Activated CD4-positive, alpha-beta T cell treated with anti-CD3 and anti-CD28 coated beads, Interleukin-2, amount 50 U/mL, for 4 hours (primary cell): ENCODE measurements at places on chromosomes 1 and 21.

DNA sequence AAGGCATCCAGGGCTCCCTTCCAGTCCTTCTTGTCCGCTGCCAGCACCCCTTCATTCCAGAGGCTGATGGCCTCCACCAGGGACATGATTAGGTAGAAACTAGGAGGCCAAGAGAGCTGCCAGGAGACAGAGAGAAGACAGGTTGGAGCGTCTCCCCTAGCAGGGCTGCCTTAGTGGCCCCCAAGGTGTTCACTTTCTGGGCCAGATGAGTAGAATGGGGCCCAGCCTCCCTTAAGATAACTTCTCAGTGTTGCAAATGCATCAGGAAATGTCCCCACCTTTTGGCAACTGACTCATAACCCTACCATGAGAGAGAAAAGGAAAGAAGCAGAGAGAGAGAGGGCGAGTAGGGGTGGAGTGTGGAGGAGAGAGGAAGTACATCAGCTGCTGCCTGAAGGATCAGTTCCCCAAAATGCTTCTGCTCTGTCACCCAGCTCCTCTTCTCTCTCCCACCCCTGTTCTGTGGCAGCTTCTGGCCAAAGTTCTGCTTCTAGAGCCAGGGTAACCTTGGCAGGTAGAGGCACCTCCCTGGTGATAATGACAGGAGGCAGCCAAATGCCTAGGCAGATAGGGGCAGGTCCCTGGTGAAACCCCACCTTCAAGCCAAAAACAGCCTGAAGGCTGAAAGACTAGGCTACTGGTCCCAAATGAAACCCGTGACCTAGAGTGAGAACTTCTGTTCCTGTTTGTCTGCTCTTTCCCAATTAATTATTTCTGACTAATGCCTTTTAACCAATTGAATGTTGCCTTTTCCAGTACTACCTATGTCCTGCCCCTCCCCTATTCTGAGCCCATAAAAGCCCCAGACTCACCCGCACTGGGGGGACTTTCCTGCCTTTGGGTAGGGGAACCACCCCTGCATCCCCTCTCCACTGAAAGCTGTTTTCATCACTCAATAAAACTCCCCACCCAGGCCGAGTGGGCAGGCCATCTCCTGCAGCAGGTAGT, at the start of gene NCF2:
TSS of gene NCF2 (minus strand) at position 216 of the 948 bp plus-strand sequence. CDS start at position 86, 130 bp downstream.
- DNase-seq: no peak

DNA sequence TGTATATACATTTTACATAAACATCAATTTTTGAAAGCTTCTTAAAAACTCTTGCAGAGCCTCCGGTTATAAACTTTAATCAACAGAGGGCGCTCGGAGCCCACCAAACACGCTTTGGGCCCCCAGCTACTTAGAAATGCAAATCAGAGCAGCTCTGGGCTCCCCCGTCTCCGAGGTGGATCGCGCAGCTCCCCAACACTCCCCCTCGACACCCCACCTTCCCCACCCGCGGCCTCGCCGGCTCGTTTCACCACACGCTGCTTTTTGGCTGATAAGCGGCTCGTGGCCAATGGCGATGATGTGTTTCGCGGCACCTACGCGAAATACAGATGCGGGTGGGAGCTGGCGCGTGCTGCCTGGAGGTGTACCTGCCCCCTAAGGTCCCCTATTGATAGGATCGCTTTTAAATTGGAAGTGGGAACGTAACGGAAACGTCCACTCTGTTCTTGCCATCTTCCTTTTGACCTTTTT, 1.7 kb upstream of the KIF26B start:
- DNase-seq: peak; percentile 57

DNA sequence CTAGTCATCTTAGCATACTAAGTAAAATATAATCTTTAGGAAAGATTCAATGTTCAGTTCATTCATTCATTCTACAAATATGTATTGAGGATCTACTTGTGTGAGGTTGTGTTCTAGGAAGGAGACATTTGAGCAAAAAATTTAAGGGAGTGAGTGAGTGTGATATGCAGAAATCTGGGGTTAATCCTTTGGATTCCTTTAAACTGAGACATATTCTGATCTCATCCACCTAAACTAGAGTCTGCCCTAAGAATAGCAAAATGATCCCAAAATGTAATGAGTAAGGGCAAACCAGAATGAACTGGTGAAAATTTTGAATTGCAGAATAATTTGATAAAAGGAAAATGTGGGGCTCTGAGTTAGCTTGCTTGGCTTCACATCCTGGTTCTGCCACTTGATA, 8.6 kb downstream of the UBE2U start:
- DNase-seq: no peak

DNA sequence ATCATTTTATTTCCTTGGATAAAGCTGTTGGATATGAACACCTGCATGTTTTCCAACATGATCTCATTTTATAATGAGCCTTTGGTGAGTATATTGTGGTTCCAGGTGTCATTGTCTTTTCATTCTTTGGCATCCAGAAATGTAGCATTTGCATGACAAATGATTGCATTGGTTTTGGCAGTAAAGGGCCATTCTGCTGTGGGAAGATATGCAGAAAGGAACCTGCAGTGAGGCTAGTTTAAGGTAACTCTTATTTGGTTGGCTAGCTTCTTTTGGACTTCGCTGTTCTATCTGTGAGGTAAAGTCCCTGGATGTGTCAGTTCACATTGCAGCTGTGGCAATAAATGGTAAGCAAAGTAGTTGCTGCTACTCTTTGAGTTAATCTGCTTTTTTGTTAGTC, 343.0 kb downstream of the AMY1C start:
- DNase-seq: no peak

DNA sequence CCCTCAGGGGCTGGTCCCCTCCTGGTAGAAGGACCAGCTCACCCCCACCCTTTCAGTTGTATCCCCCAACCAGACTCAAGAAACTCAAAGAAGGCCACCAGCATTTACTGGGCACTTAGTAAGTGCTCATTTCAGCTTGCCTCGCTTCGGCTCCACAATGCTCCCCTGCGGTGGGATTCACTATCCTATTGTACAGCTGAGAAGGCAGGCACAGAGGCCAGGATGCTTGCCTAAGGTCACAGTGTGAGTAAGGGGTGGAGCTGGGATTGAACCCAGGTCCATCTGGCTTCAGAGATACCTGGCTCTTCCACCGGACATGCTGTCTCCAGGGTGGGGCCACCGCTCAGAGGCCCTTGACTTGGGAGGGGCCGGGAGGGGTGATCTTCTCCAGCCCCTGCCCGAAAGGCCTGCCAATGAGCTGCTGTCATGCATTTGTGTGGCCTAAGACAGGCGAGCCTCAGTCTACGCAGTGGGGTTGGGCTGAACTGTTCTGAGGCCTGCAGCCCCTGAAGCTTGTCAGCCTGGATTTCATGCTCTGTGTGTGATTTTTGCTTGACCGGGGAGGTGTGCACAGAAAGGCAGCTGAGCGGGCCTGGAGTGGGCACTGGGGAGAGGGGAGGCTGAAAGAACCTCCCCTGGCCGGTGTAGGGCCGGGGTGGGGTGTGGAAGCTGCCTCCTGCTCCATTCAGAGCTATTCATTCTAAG, 48.1 kb downstream of the DMRTB1 start:
- no peak for DNase-seq

DNA sequence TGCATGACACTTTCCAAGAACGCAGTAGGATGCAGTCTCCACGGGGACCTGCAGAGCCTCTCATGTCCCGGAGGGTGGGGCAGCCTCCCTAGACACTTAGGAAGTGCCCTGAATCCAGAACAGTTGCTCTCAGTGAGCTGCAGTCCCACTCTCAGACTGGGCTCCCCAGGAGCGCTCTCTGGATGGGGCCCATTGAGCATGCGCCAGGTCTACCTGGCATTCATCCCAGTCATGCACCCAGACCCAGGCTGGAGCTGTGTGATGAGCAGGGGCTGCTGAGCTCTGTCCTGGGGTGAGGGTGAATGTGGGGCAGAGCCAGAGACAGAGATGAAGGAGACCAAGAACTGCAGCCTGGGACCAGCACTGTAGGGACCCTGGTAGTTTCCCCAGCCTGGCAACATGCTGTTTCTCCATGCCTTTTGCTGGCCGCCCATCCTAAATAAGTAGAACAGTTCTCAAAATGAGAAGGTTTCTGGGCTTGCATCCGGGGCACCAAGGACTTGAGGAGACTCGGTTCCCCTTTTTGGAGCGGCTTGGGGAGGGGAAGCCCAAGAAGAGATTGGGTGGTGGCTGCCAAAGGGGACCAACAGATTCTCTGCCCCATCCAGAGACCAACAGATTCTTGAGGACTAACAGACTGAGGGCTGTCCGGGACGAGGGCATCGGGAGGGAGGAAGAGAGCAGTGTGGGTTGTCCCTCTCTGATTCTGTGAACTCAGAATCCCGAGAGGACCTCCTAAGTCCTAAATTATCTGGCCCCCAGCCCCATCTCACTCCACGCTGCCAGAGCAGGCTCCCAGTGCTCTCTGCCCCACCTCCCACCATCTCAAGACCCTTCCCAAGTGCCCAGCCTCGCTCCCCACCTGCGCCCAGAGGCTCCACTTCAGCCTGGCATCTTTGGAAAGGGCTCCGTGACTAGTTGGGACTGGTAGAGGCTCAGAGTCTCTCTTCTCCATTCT, 1.0 kb upstream of the PGLYRP4 start:
- DNase-seq: no peak

- no peak for DNase-seq
Measured at GRCh38 chr1:184648856-184649201, 105.8 kb downstream of the EDEM3 start.

DNA sequence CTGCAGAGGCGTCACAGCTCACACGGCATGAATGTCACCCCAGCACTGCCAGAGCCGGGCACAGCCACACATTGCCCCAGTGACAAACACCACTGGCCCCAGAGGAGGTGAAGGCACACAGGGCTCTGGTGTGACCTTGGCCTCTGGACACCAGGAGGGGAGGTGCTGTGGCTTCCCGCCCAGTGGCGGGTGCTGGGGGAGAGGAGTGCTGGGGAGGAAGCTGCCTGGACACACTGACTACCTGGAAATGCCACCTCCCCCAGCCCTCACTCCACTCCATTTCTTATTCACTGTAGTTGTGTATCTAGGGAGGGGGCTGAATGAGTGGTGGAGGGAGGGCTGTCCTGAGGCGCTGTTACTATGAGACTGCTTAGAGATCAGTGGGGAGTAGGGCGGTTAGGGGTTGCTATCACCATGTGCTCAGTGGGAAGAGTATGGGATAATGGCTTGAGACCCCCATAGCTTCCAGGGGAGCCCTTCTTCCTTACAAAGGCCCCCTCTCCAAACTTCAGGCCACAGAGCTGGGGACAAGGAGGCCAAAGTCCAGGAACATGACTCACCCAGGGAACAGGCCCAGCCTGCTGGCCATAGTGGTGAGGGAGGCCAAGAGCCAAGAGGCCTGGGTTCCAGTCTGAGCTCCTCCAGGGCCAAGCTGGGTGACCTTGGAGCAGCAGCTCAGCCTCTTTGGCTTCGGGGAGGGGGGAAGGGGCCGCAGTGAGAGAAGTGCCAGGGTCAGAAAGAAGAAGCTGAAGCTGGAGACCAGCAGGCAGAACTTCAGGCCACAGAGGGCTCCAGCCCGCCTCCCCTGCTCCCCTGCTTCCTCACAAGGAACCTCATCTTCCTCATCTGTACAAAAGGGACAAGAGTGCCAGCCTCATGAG, 40.1 kb downstream of the AHDC1 start:
- DNase-seq: no peak
